ENCODE measurements at places on chromosomes 7 and 10. TPM values are rescaled to one million over a fixed set of nuclear protein-coding genes. Genes with fewer than 3 reads are reported as not detected.

MRPS33 gene
- 136 TPM for total RNA-seq

MSS51 gene
- 0.40 TPM for total RNA-seq

TEX47 gene
- not detected for total RNA-seq

ZNF117 gene
- total RNA-seq, result 0.16 TPM

SLC26A5 gene
- total RNA-seq, result not detected

HOXA10 gene
- not detected for total RNA-seq

BLNK gene
- total RNA-seq, result not detected

SPDYE5 gene
- not detected for total RNA-seq

PON1 gene
- total RNA-seq, result 0.16 TPM

CPED1 gene
- total RNA-seq, result 6.2 TPM

MYL10 gene
- 1.1 TPM for total RNA-seq

GRCh38 chr7:15424468-15424867 is 137.3 kb downstream of the AGMO start:
- DNase-seq, result no peak

GRCh38 chr10:74153123-74153522 is 2.1 kb downstream of the ADK start:
- DNase-seq, result peak; percentile 30

GRCh38 chr10:73586583-73586984 is 4.6 kb downstream of the USP54 start:
- DNase-seq, result no peak

DNA sequence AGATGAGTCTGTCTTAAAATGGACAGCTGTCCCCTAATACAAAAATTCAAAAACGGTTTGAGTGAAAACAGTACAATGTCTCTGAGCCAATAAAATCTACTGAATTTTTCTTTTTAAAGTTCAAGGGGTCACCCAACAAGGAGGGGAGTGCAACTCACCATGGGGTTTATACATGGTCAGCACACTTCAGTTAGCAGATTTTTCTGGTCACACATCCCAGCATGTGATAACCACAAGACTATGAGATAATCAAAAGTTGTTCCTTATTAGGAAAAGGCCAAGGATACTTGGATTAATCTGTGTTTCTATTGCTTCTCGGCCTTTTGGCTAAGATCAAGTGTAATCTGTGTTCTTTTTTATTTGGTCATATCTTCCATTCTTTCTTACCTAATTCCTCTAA is 31.6 kb downstream of the ABCB5 start:
- peak; percentile 91 for DNase-seq

GRCh38 chr7:61111-61510 is 131.3 kb upstream of the FAM20C start:
- DNase-seq, result no peak

GRCh38 chr7:14389181-14389591 is 399.7 kb upstream of the ETV1 start:
- DNase-seq, result no peak

GRCh38 chr10:91521439-91521838 is 111.3 kb downstream of the HECTD2 start:
- DNase-seq, result no peak

GRCh38 chr7:74115326-74115725 is 31.7 kb downstream of the LIMK1 start:
- no peak for DNase-seq

DNA sequence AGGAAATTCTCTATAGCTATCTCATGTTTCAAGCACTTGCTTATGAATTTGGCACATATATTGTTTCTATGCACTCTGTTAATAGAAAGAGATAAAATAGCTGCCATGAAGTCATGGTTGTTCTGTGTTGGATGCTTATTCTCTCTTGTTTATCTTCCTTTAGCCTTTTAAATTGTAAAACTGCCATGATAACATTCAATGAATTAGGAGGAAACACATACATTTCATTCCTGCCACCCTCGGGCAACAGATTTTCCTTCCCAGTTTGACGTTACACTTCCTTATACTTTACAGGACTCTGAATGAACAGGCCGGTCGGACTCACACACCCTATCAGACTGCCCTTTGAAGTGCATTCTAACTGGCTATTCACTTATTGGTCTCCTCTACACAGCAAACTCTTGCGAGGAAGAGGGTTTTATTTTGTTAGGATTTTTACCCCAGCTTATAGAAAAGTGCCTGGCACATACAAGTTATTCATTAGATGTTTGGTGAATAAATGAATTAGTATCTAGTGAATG is 65.7 kb upstream of the FERD3L start:
- DNase-seq, result no peak

- DNase-seq, result peak; percentile 1
Observed at GRCh38 chr10:42952349-42952748, 124.5 kb upstream of the RET start.

- DNase-seq, result no peak
Observed at GRCh38 chr7:158283016-158283974, 304.3 kb downstream of the PTPRN2 start.

- DNase-seq, result no peak
Observed at GRCh38 chr10:95327367-95327766, 36.6 kb upstream of the PDLIM1 start.

GRCh38 chr10:36182179-36182566 is 540.1 kb upstream of the FZD8 start:
- DNase-seq, result no peak

GRCh38 chr10:91664426-91664825 is 31.6 kb upstream of the PPP1R3C start:
- no peak for DNase-seq

- no peak for DNase-seq
Observed at GRCh38 chr10:7435674-7436073, 24.8 kb upstream of the SFMBT2 start.

- DNase-seq, result no peak
Observed at GRCh38 chr7:97002555-97003261, 2.6 kb upstream of the DLX6 start.

GRCh38 chr10:62917475-62918238 is 101.5 kb upstream of the EGR2 start:
- DNase-seq, result no peak

DNA sequence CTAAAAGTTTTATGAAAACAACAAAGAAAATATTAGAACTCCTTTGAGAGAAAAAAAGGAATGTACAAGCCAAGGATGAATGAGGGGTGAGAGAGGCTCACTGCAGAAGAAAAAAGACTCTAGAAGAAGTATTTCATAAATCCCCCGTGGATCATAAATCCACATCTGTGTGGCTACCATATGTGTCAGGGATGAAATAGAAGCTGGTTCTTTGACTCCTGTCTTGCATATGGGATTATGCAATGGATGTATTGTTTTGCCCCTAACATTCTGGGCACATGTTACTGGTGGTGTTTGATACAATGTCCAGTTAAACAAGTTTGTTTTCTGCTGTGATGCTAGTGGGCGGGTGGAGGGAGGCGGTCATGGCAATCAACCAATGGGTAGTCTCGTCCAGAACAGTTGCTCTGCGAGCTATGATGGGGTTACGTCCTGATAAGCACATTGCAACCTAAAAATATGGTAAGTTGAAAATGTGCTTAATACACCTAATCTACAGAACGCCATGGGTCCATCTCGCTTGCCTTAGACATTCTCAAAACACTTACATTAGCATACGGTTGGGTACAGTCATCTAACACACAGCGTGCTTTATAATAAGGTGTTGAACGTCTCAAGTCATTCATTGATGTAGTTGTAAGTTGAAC is 34.1 kb upstream of the PITRM1 start:
- DNase-seq, result no peak

GRCh38 chr7:135238112-135238744 is 4.6 kb downstream of the STRA8 start:
- peak; percentile 44 for DNase-seq

- DNase-seq, result no peak
Observed at GRCh38 chr7:88095-88926, 104.1 kb upstream of the FAM20C start.

DNA sequence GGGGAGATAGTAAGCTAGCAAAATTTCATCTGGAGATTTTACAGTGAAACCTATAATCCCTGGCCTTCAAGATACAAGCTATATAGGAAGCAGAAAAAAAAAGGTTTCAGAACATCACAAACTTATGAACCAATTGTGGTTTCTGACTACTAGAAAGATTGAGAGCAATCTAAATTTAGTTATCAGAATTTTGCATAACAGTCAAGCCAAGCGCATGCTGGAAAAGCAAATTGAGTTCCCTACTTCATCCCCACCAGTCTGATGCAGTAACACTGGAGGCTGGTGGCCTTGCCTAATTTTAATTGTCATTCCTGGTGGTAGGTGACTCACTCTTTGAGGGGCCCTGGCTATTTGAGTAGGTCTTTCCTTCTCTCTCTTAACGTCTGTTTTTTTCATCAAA is 46.3 kb upstream of the ELMO1 start:
- DNase-seq, result no peak

DNA sequence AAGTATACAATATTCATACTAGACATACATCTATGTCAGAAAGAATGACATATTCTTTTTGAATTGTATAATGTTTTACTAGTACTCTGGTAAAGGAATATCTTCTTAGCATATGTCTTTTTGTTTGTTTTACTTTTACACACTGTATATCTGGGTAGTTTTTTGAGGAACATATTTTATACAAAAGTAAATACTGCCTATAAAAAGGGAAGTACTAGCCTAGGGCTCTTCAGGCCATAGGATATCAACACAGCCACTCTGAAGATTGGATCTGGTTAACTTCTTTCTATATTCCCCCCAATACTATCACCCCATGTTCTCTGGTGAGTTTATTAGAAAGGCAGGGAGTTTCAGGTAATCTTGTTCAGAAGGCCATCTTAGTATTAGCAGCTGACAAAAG is 134.6 kb downstream of the ZNF438 start:
- no peak for DNase-seq

GRCh38 chr10:14761372-14761771 is 13.3 kb downstream of the FAM107B start:
- DNase-seq, result no peak
